ENCODE measurements at places on chromosomes 3 and 15.

GRCh38 chr15:100266166-100266565, 75.6 kb downstream of the ADAMTS17 start:
- DNase-seq = no peak

DNA sequence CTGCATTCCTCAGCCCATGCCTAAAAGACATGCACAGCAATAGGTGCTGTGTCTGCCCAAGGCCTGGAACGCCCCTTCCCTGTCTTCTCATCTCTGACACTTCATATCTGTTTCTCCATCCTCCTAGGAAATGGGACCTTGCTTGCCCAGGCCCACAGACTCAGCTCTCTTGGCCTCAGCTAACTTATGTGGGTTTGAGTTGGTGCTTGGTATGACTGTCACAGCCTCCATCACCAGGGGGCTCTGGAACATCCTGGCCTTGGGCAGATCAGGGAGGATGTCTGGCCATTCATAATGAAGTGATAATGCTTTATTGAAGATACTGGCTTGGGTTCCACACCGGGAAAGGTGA, 156.7 kb upstream of the SMAD3 start:
- no peak for DNase-seq

DNA sequence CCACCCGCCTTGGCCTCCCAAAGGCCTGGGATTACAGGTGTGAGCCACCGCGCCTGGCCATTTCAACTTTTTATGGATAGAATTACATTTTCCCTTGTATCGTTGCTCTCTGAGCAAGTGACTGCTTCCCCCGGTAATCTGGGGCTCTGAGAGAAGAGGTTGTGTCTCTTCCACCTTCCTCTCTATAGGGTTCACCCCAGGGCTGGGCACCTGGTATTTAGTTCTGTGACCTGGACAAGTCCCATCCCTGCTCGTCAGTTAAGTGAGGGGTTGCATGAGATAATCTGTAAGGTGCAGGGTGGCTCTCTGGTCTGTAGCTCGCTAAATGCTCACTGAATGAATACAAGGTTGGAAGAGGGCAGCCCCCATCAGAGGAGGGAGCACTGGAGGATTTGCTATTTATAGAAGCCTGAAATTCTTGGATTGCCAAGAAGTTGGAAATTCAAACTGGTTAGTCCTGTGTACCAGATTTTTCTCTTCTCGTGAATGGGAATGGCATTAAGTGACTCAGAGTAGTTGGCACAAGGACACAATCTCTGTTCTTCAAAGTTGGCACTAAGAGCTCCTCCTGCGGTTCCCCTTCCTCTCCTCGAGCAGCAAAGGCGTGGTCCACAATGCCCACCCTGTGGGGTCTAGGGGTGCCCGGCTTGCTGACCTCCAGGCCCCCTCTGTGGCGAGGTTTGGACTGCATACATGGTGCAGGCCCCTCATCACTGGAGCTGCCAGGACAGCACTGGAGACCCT, 68.1 kb upstream of the DLG1 start:
- no peak for DNase-seq

- DNase-seq = no peak
These were observed 87.7 kb downstream of the RBPMS2 start for GRCh38 chr15:64687688-64688087.

Data from stimulated activated CD8-positive, alpha-beta memory T cell treated with anti-CD3 and anti-CD28 coated beads, Interleukin-4, amount 100 ng/mL, for 4 hours (primary cell).